ENCODE measurements at places on chromosomes 16 and 17.
A peak's percentile ranks its signal among the peaks of the same experiment; 100 is the strongest.

- no peak overlapping the region for H3K4me3 ChIP-seq
- H3K36me3 ChIP-seq: no peaks in the 10 kb centered on the region
- no peaks in the 10 kb centered on the region for H3K4me1 ChIP-seq
- no peaks in the 10 kb centered on the region for H3K27me3 ChIP-seq
Observed at GRCh38 chr16:55624696-55625095, 31.1 kb upstream of the SLC6A2 start.

- peak overlapping the region; percentile 94 for H3K4me3 ChIP-seq
- no peak for DNase-seq
- no peaks in the 10 kb centered on the region for H3K27me3 ChIP-seq
- H3K36me3 ChIP-seq: peaks cover 36% of the 10 kb centered on the region
Observed at GRCh38 chr16:68310437-68310773, 341 bp downstream of the SLC7A6OS start.

- no peaks in the 10 kb centered on the region for H3K36me3 ChIP-seq
- no peak overlapping the region for H3K4me3 ChIP-seq
- H3K27ac ChIP-seq: no peak overlapping the region
- H3K4me1 ChIP-seq: no peaks in the 10 kb centered on the region
- peaks cover 29% of the 10 kb centered on the region for H3K27me3 ChIP-seq
- no peak for DNase-seq
Observed at GRCh38 chr16:86457501-86458148, 52.7 kb upstream of the FOXF1 start.

- H3K4me1 ChIP-seq: no peaks in the 10 kb centered on the region
- no peaks in the 10 kb centered on the region for H3K36me3 ChIP-seq
- no peak for DNase-seq
- H3K27me3 ChIP-seq: no peaks in the 10 kb centered on the region
- no peak overlapping the region for H3K4me3 ChIP-seq
Observed at GRCh38 chr16:56724191-56724590, 5.7 kb upstream of the NUP93 start.

DNA sequence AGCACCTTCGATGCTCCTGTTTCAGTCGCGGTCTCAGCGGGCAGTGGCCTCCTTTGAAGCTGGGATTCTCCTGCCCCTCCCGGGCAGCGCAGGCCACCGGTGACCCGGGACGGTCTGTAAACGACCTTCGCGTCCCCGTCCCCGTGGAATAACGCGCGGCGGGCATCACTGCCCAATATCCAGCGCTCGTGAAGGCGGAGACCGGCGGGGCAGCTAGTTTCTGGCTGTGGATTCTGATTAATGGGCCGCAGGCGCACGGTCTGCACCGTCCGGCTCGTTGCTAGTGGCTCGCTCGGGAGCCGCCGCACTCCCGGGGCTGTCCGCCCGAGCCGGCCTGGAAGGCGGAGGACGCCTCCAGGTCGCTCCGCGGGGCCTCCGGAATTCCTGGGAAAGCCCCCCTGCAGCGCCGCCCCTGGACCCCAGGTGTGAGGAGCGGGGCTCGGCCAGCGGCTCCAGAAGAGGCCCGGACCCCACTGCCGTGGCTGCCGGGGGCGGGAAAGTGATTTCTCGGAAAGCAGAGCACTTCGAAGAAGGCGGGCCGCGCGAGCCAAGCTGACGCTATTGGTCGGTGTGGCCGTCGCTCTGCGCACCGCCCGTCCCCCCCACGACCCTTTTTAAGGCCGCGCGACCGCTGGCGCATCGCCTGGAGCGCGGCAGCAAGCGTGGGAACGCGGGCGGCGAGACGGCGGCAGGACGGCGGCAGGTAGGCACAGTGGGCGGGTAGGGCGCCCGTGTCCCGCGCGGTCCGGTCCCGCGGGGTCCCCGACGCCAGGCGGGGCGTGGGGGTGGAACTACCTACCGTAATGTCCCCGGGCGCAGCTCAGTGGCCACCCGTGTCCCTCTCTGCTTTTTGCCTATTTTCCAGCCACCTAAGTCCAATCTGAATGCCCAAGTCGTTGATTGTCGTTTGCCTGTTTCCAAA lies at the start of gene IRF8:
Gene IRF8, plus strand, starts transcription at position 642 of the 922 bp plus-strand sequence. CDS start 3,854 bp downstream, outside the sequence.
- peaks cover 89% of the 10 kb centered on the region for H3K27me3 ChIP-seq
- DNase-seq: peak; percentile 89
- peaks cover 4% of the 10 kb centered on the region for H3K4me1 ChIP-seq
- H3K4me3 ChIP-seq: peak within 1 kb of the TSS; percentile 80

GRCh38 chr17:56521414-56522141 lies 71.9 kb upstream of the NOG start:
- H3K4me3 ChIP-seq: no peak overlapping the region
- no peaks in the 10 kb centered on the region for H3K4me1 ChIP-seq
- H3K27me3 ChIP-seq: no peaks in the 10 kb centered on the region
- DNase-seq: peak; percentile 61
- H3K36me3 ChIP-seq: no peaks in the 10 kb centered on the region

- no peak overlapping the region for H3K27ac ChIP-seq
- no peaks in the 10 kb centered on the region for H3K4me1 ChIP-seq
- no peak for DNase-seq
- peaks cover 74% of the 10 kb centered on the region for H3K36me3 ChIP-seq
Observed at GRCh38 chr17:42484304-42484703, 25.6 kb downstream of the ATP6V0A1 start.

DNA sequence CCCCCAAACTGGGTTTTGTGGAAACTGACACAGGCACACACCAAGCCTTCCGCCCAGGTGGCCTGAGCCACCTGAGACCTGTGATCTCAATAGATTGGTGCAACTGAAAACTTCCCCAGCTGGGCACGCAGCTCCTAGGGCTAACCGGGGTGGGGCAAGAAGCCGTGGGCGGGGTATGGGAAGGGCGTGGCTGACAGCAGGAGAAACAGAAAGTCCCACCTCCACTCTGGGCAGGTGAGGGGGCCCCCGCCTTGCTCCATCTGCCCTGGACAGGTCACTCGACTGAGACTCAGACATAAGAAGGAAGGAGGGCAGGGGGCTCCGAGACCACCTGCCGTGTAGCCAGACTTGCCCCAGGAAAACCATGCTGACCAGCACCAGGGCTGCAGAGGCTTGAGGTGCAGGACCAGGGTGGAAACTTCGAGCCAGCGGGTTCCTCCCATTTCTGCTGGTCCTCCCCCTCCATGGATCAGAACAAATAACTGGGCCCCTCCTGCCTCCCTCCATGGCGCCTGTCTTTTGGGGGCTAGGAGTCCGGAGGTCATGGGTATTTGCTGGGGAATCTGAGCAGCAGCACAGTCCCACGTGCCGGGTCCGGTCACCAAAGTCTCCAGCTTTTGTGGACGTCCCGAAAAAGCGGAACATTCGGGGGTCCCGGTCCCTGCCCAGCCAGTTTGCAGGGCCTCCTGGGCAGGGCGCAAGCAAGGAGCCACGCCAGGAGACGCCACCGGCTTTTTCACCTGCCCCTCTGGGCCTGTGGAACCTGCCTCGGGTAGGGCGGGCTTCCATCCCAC lies 1.3 kb downstream of the TIMP2 start:
- peak; percentile 91 for DNase-seq
- no peaks in the 10 kb centered on the region for H3K27me3 ChIP-seq
- peak overlapping the region; percentile 82 for H3K4me3 ChIP-seq
- H3K4me1 ChIP-seq: no peaks in the 10 kb centered on the region
- H3K27ac ChIP-seq: no peak overlapping the region

GRCh38 chr17:77908501-77908900 lies 50.0 kb upstream of the TNRC6C start:
- no peak overlapping the region for H3K4me3 ChIP-seq
- H3K36me3 ChIP-seq: no peaks in the 10 kb centered on the region
- no peak overlapping the region for H3K27ac ChIP-seq
- peak; percentile 24 for DNase-seq

GRCh38 chr17:27218719-27219488 lies 75.0 kb upstream of the WSB1 start:
- H3K36me3 ChIP-seq: no peaks in the 10 kb centered on the region
- H3K27me3 ChIP-seq: no peaks in the 10 kb centered on the region
- no peak for DNase-seq
- no peak overlapping the region for H3K27ac ChIP-seq

GRCh38 chr17:74737299-74738050 lies 419 bp downstream of the RAB37 start:
- peak overlapping the region; percentile 75 for H3K4me3 ChIP-seq
- peaks cover 15% of the 10 kb centered on the region for H3K27me3 ChIP-seq
- no peak overlapping the region for H3K27ac ChIP-seq
- DNase-seq: peak; percentile 95

- H3K4me3 ChIP-seq: no peak overlapping the region
- H3K4me1 ChIP-seq: peaks cover 7% of the 10 kb centered on the region
- no peaks in the 10 kb centered on the region for H3K36me3 ChIP-seq
- H3K27me3 ChIP-seq: no peaks in the 10 kb centered on the region
Observed at GRCh38 chr16:50881956-50882355, 140.1 kb downstream of the CYLD start.

DNA sequence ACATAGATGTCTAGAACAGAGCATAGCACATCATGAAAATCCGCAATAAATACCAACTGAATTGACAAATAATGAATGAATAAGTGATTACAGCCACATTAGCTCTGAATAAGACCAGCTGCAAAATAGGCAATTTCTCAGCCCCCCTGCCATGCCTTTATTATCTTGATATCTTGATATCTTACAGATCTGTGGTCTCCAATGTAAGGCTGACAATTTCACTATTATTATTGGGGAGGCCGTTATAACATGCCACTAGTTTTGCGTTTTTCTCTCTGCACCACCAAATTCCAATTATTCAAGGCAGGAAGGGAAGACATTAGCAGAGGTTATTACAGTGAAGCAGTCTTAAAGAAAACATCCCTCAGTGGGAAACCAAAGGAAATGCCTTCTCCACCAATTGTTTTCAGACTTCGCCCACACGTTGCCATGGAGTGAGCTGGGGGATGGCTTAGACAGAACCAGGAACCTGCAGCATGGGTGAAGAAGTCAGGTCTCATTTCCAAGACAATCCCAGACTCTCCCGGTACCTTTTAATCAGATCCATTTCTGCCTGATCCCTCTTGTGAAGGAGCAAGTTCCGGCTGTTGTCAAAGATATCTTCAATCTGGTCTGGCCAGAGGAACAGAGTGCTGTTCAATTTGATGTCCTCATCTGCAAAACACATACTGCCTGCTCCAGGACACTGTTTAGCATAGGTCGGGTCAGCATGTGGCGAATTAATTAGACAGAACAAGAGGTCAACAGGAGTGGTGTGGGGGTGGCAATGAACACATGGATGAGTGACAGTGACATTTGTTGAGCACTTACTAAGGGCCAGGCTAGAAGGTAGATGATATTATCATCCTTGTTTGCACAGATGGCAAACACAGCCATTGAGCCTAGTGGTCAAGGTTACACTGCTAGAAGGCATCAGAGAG lies 46.4 kb downstream of the DNAH3 start:
- H3K4me1 ChIP-seq: no peaks in the 10 kb centered on the region
- H3K27me3 ChIP-seq: no peaks in the 10 kb centered on the region
- H3K27ac ChIP-seq: peak overlapping the region; percentile 47
- no peak for DNase-seq

DNA sequence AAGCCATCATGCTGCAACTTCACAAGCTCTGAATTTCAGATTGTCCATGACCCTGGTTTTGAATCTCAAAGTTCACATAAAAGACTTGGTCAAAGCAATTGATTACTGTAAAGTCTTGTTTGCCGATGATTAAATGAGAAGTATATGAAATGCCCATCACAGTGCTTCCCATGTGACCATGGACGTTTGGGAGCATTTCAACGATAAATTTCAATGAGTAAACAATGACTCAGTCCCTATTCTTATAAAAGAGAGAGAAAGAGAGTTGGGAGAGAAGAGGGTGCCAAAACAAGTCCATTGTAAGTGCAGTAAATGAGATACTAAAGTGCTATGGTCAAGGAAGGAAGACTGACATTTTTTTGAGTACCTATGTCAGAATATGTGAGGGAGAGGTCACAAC lies 276.9 kb downstream of the SOX9 start:
- H3K27ac ChIP-seq: no peak overlapping the region
- no peak for DNase-seq
- H3K4me1 ChIP-seq: no peaks in the 10 kb centered on the region
- H3K4me3 ChIP-seq: no peak overlapping the region
- no peaks in the 10 kb centered on the region for H3K36me3 ChIP-seq

- H3K4me1 ChIP-seq: no peaks in the 10 kb centered on the region
- no peak overlapping the region for H3K27ac ChIP-seq
- peaks cover 95% of the 10 kb centered on the region for H3K27me3 ChIP-seq
- H3K4me3 ChIP-seq: no peak overlapping the region
- H3K36me3 ChIP-seq: no peaks in the 10 kb centered on the region
- DNase-seq: peak; percentile 80
Observed at GRCh38 chr17:61403801-61404662, 4.4 kb downstream of the TBX2 start.

- DNase-seq: peak; percentile 42
- H3K4me1 ChIP-seq: no peaks in the 10 kb centered on the region
- H3K27me3 ChIP-seq: no peaks in the 10 kb centered on the region
- no peaks in the 10 kb centered on the region for H3K36me3 ChIP-seq
- H3K4me3 ChIP-seq: no peak overlapping the region
Observed at GRCh38 chr17:50493744-50494143, 14.5 kb upstream of the MYCBPAP start.

- no peak for DNase-seq
- H3K4me1 ChIP-seq: no peaks in the 10 kb centered on the region
- no peaks in the 10 kb centered on the region for H3K36me3 ChIP-seq
Observed at GRCh38 chr16:56980201-56980535, 9.2 kb upstream of the NLRC5 start.

DNA sequence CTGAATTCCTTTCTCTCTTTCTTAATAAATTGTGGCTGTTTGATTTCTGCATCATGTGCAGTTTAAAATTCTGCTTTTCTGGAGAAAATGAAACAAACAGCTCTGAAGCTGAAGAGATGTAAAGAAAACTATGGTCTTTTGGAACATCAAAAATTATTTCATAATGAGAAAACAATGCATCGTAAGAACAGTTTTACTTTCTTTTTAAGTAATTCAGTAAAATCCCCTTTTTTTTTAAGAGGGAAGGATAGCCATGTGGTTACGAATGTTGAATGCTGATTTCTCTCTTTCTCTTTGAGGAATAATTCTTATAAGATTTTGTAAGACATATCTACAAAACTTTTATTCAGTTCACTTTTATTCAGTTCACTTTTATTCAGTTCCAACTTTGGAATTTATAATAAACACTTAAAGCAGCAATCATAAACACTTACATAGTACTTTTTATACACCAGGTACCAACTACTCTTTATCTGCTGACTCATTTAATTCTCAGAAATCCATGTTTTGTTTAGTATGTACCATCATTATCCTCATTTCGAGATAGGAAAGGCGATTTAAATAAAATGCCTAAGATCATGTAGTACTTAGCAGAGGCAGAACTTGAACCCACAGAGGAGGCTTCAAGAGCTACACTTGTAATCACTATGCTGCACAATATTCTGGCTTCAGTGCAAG lies 26.6 kb downstream of the CNTNAP4 start:
- DNase-seq: no peak
- no peak overlapping the region for H3K4me3 ChIP-seq
- no peaks in the 10 kb centered on the region for H3K4me1 ChIP-seq
- H3K27me3 ChIP-seq: no peaks in the 10 kb centered on the region
- H3K27ac ChIP-seq: no peak overlapping the region

GRCh38 chr16:25253322-25253721 lies 4.3 kb downstream of the ZKSCAN2 start:
- no peaks in the 10 kb centered on the region for H3K4me1 ChIP-seq
- H3K27ac ChIP-seq: no peak overlapping the region
- H3K27me3 ChIP-seq: no peaks in the 10 kb centered on the region
- peaks cover 58% of the 10 kb centered on the region for H3K36me3 ChIP-seq
- H3K4me3 ChIP-seq: peak overlapping the region; percentile 28

GRCh38 chr17:55817397-55817709 lies 66.5 kb downstream of the PCTP start:
- no peaks in the 10 kb centered on the region for H3K27me3 ChIP-seq
- no peak overlapping the region for H3K27ac ChIP-seq
- no peak overlapping the region for H3K4me3 ChIP-seq
- H3K36me3 ChIP-seq: no peaks in the 10 kb centered on the region
